Sigmoid colon (tissue), 7 donors: ENCODE measurements at places on chromosomes 5 and 9. TPM values are rescaled to one million over a fixed set of nuclear protein-coding genes. Genes with fewer than 3 reads are reported as not detected.

IFNA1 gene
- not detected for total RNA-seq

- peak overlapping the region; percentile 37 for H3K4me3 ChIP-seq
- H3K4me1 ChIP-seq: peaks cover 37% of the 10 kb centered on the region
- H3K27ac ChIP-seq: peak overlapping the region; percentile 80
- H3K36me3 ChIP-seq: no peaks in the 10 kb centered on the region
- no peak for DNase-seq
- H3K27me3 ChIP-seq: peaks cover 40% of the 10 kb centered on the region
Observed at GRCh38 chr9:114155995-114156656, 789 bp downstream of the COL27A1 start.

- no peaks in the 10 kb centered on the region for H3K4me1 ChIP-seq
- H3K36me3 ChIP-seq: no peaks in the 10 kb centered on the region
- H3K27ac ChIP-seq: no peak overlapping the region
Observed at GRCh38 chr5:9188956-9189355, 356.9 kb downstream of the SEMA5A start.

DNA sequence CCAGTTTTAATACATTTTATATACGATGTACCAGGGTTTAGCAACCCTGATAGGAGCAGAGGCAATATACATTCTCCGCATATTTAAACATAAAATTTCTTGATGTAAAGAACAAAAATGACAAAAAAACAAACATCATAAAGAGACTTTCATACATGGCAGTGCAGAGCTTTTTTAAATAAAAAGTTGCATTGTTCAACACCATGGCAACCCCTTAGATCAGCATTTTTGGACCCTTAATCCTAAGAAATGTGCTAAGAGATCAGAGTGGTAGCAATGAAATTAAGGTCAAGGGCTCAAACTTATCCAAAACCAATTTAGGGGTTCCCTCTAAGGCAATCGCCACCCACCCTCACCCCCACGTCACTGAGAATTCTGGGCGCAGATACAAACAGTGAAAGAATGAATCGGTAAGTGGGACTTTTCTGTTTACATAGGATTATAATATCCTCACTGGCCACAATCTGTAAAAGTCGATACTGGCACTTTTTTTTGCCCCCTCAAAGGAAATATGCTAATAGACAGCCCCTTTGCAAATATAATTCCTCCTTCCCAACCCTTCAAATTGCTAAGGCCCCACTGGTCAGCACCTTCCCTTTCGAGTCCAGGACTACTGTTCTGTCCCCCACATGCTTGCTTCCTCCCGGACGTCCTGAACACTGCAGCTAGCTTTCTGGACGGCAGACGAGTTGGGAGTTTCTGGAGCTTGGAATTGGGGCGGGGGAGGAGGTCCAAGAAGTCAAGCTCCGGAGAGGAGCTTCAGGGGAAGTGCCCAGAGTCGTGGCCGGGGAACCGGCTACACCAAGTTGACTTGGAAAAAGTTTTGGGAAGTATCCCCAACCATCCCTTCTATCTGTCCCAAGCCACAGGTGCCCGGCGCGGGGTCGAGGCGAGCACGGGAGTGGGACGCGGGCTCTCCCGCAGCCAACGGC, 2.2 kb downstream of the GAS1 start:
- H3K36me3 ChIP-seq: no peaks in the 10 kb centered on the region
- H3K4me1 ChIP-seq: peaks cover 32% of the 10 kb centered on the region
- H3K4me3 ChIP-seq: peak overlapping the region; percentile 86
- DNase-seq: peak; percentile 71
- no peaks in the 10 kb centered on the region for H3K27me3 ChIP-seq

MLANA gene
- total RNA-seq: not detected

DNA sequence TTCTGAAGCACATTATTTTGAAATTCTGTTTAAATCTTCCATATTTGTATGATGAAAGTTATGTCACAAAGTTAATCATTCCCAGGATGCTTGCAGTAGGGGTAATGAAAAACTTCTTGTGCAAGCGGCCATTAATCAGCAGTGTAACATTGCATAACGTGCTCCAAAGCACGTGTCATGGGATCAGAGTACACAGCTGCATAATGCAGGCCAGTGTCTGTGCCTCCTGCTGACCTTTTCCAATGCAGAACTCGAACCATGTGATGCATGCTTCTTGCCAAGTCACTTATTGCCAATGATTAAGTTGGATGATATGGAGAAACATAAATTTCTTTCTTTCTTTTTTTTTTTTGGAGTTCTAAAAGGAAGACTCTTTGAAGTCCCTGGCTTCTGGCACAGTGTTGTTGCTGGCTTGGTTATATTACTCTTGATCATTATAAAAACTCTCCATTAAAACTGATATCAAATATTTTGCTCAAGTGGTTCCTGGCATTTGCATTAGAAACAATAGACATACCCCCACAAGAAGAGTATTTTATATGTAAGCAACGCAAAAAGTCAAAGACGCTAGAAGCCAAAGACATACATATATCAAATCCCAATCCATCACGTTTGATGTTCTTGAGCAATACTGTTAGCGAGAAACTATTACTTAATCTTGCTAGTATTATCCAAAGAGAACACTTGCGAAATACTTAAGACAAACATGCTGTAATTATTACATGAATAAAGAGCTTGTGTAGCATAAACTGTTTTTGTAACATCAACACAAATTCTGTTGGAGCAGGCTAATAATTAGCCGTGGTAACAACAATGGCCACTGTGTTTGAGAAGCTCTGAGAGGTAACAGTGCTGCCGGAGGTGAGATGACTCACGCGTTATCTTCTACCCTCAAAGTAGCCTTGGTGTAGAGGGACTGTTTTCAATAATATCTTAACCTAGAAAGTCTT, 164.2 kb downstream of the AUH start:
- DNase-seq: peak; percentile 96
- peaks cover 53% of the 10 kb centered on the region for H3K4me1 ChIP-seq
- no peaks in the 10 kb centered on the region for H3K27me3 ChIP-seq
- H3K27ac ChIP-seq: peak overlapping the region; percentile 96

GRCh38 chr9:7284517-7284916, 515.1 kb downstream of the DMAC1 start:
- DNase-seq: no peak
- no peak overlapping the region for H3K27ac ChIP-seq
- H3K27me3 ChIP-seq: no peaks in the 10 kb centered on the region
- H3K36me3 ChIP-seq: no peaks in the 10 kb centered on the region

DNA sequence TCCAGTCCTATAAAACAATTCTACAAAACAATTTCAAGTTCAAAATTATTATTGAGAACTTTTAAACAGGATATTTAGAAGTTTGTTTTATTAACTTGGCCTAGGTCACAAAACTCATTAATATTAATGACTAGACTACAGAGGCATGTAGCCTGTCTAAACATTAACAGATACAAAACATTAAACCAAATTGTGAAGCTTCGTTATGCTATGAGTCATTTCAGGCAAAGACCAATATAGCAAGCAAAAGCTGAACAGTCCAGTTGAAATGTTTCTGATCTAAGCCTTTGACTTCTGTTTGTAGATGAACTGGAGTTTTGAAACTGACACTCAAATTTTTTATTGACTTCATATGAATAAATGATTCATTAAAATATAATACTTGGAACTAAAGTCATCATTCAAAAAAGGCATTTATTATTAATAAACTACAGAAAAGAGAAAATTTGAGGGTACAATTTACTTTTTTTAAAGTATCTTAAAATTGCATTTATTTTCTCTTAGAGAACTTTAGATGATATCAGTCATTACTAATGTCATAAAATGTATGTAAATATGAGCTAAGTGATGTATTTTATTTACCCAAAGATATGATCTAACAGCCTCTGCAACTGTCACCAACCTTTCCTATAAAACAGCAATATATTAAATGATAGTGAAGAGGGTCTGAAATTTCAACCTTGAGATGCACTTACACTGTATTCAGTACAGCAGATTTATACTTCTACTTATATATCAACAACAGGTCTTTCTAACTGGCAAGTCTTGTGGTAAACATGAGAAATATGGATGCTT, 188.8 kb downstream of the COMMD10 start:
- no peaks in the 10 kb centered on the region for H3K27me3 ChIP-seq
- H3K27ac ChIP-seq: no peak overlapping the region
- H3K4me3 ChIP-seq: no peak overlapping the region
- DNase-seq: no peak
- H3K4me1 ChIP-seq: no peaks in the 10 kb centered on the region

GRCh38 chr9:122212473-122213004, 16.2 kb downstream of the LHX6 start:
- peaks cover 16% of the 10 kb centered on the region for H3K4me1 ChIP-seq
- H3K27ac ChIP-seq: no peak overlapping the region
- no peaks in the 10 kb centered on the region for H3K36me3 ChIP-seq
- H3K4me3 ChIP-seq: no peak overlapping the region
- H3K27me3 ChIP-seq: peaks cover 48% of the 10 kb centered on the region

DNA sequence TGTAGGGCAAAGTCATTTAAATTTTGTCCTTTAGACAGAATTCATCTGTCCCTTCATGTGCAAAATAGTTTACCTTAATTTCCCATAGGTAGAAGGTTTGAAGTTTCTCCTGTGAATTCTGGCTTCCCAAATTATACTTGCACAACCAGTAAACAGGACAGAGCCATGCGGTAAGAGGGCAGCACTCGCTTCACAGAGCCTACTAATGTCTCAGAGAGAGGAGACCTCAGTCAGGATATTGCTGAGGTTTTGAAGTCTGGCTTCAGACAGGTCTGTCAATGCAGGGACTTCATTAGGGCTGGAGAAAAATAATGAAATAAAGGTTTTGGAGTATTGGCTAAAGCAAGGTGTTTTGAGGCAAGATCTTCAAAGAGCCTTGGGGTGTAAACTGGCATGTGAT, 91.4 kb downstream of the ANXA1 start:
- no peak for DNase-seq
- H3K36me3 ChIP-seq: no peaks in the 10 kb centered on the region
- no peaks in the 10 kb centered on the region for H3K27me3 ChIP-seq
- H3K4me3 ChIP-seq: no peak overlapping the region
- no peaks in the 10 kb centered on the region for H3K4me1 ChIP-seq

DNA sequence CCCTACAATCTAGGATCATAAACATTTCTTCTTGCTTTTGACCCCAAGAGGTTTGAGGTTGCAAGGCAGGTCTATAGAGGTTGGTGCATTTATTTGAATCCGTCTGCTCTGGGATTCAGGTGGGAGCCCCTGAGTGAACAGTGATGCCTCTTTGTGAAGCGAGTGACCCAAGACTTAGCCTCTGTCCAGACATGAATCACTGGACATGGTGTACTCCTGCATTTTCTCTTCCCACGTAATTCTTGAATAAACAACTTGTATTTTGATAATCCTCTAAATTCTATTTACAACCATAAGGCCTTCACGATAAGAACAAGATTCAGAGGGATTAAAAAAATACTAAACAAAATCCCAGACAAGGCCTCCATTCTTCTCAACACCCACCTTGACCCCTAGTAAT, 67.5 kb upstream of the PLPP6 start:
- H3K36me3 ChIP-seq: no peaks in the 10 kb centered on the region
- no peak overlapping the region for H3K4me3 ChIP-seq
- H3K27me3 ChIP-seq: no peaks in the 10 kb centered on the region
- no peaks in the 10 kb centered on the region for H3K4me1 ChIP-seq

GRCh38 chr5:73116506-73116905, 3.9 kb upstream of the TMEM171 start:
- no peak for DNase-seq
- no peak overlapping the region for H3K27ac ChIP-seq
- no peaks in the 10 kb centered on the region for H3K36me3 ChIP-seq
- no peak overlapping the region for H3K4me3 ChIP-seq
- H3K4me1 ChIP-seq: peaks cover 13% of the 10 kb centered on the region

- peak overlapping the region; percentile 62 for H3K4me3 ChIP-seq
- no peaks in the 10 kb centered on the region for H3K36me3 ChIP-seq
- DNase-seq: no peak
- H3K4me1 ChIP-seq: peaks cover 38% of the 10 kb centered on the region
- no peaks in the 10 kb centered on the region for H3K27me3 ChIP-seq
Observed at GRCh38 chr9:16728137-16728508, 142.3 kb downstream of the BNC2 start.

DNA sequence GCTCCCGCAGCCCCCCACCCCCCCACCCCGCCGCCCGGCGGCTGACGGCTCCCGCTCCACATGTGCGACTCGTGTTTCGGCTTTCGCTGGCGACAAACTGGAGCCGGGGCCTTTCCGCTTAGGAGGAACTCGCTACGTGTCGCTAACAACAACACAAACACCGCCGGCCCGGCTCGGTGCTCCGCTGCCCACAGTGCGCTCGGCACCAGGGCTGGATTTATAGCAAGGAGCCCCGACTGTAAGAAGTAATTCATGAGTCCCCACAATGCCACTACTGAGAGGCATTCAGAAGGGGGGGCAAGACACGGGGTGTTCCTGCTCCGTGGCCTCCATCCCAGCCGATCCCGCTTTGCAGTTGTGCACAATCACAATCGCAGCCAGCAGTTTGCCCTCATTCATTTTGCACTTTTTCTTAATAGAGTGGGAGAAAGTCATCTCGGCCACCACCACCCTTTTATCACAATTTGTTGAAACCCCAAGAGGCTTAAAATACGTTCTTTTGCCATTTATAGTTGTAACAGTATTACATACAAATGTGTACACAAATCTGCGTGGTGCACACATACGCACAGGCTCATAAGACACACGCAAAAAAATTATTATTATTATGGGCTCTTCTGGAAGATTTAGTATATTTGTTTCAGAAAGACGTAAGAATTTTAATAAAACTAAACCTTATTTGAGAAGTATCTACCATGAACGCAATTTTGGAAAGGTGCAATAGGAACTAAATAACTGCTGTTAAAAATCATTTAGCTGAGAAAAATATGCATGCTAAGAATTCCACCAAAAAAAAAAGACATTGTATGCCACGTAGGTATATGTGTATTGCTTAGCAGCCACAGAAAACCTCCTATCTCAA, 48.1 kb downstream of the EBF1 start:
- no peaks in the 10 kb centered on the region for H3K27me3 ChIP-seq
- no peaks in the 10 kb centered on the region for H3K4me1 ChIP-seq

PCDHB9 gene
- total RNA-seq: 2.1 TPM

DNA sequence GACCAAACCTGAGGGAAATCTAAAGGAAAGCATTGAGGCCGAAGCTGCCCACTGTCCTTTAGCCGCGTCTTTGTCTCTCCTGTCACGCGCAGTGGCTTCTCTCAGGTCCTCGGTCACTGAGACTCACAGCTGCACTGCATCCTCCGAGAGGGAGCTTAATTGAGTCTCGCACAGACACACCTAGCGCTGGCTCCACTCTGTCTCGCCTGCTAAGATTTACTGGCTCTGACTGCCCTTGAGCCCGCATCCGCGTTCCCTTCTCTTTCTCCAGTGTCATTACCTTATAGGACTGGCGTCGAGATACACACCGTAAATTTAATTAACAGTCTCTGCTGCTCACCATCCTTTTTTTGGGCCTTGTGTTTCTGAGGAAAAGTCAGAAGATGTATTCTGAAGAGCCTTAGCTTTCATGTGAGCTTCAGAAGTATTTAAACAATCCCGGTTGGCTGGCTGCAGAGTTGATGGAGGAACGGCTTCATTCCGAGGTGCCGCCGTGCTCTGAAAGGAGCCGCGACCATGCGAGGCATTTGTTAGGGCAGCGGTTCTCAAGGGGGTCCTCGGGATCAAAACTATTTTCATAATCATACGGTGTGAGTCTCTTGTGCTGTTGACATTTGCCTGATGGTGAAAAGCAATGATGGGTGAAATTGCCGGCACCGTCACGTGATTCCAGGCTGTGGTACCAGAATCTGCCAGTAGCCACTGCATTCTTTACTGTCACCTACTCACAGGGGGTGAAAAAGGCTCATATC, 58.3 kb downstream of the GPR107 start:
- H3K27ac ChIP-seq: peak overlapping the region; percentile 88
- H3K36me3 ChIP-seq: no peaks in the 10 kb centered on the region
- H3K4me1 ChIP-seq: no peaks in the 10 kb centered on the region
- no peaks in the 10 kb centered on the region for H3K27me3 ChIP-seq
- DNase-seq: peak; percentile 88
- H3K4me3 ChIP-seq: no peak overlapping the region
